Tongue (tissue), 3 donors: ENCODE measurements at places on chromosomes 6 and 20.

DNA sequence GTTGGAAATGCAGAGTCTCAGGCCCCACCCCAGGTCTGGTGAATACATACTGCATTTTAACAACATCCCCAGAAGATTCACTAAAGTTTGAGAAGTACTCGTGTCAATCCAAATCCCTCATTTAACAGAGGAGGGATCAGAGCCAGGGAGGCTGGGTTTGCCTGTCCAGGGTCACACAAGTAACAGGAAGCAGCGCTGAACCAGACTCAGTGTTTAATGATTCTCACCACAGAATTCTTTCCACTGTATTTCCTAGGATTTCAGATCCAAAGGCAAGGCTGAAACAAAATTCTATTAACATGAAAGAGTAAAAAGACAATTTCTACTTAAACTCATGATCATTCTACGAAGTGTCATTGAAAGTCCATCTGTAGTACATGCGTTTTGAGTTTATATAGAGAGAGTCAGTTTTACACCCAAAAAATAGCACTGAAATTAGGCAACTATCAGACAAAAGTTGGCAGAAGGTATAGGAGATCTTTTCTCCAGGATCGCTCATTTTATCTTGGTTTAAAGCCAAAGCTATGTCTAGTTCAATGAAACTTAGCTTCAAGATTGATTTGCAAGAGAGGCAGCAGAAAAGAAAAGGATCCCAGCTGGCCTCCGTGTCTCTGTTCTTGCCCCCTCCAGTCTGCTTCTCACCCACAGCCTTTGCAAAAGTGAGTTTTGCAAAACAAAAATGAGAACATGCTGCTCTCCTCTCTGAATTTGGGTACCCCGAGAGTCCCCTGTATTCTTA lies 6.0 kb upstream of the AGPAT4 start:
- DNase-seq: peak; percentile 33

DNA sequence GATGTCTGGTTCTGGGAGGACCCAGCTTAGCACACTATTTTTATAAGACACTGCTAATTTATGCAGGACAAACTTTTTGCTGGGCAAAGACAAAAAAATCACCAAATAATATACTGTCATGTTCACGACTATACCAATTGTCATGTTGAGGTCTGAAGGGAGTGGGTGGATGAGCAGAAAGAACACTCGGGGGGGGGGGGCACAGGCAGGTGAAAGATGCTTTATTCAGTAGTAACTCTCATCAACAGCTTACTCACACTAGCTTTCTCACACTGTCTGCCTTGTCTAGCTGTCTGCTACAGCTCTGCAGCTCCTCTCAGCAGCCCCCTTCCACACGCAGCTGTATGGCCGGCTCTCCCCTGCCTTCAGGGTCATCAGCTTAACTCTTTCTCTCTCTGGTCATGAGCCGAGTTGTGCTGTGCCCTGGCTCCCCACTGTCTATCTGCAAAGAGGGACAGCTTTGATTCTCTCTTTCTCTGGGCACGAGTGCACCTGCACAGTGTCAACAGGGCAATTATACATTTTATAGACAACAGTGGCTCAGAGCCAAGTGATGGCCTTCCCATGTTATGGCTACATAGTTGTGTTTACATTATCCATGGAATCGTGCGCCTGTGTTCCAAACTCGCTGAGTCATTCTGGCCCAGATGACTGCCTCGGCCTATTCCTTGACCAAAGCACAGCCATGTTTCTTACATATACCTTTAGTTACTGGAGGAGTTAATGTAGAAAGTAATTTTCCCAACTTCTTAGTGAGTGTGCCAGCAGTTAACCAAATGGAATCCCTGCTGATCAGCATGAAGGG lies 187.7 kb upstream of the PRSS16 start:
- DNase-seq: no peak

DNA sequence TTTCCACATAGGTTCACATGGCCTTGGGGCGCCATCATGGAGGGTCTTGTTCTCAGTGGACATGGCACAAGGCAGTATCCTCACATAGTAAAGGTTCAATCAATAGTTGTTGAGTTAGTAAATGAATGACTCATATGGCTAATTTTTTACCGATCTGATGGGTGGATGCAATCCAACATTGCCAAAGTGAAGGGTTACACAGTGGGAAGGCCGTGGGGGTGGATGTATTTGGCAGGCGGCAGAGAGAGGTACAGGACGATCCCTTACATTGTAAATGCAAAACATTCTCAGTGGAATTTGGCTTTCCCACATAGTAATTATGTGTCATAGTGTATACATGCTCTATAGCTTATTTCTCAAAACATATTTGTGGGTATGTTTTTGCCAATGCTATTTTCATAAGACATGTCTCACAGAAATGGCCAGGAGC lies 21.0 kb upstream of the PDE7B start:
- no peak for DNase-seq

DNA sequence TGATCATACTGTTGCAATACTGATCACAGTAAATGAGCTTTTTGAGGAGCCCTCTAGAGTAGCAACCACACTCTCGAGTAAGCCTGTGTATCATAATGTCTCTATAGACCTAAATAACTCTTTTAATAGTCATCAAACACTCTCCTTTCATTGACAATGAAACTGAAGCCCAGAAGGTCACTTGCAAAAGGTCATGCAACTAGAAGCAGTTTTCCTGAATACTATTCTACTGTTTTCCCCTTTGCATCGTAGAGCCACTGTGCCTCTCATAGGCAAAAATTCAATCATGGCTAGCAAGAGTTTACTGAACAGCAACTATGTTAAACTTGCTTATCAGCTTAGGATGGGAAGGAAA lies 105.3 kb downstream of the HIVEP2 start:
- DNase-seq: no peak

DNA sequence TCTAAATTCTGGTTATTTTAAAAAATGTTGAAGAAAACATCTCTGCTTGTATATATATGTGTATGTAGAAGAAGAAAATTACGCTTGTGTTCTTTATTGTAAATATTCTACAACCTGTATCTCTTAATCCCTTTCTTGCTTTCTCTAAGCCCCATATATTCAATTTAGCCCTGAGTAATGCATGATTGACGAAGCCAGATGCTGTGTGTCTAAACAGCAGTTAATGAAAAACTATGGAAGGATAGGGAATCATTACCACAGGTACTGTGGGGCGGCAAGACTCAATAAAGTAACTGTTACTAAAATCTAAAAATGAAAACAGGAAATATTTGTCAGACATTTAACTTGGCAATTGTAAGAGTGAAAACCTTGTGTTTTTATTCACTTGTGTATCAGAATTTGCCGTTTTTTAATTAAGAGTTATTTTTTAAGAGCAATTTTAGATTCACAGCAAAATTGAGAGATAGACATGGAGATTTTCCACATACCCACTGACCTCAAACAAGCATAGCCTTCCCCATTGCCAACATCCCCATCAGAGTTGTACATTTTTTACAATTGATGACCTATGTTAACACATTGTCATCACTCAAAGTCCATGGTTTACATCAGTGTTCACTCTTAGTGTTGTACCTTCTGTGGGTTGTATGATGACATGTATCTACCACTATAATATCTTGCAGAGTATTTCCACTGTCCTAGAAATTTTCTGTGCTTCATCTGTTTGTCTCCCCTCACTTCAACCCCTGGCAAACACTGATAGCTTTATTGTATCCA lies 76.7 kb downstream of the BCKDHB start:
- no peak for DNase-seq

DNA sequence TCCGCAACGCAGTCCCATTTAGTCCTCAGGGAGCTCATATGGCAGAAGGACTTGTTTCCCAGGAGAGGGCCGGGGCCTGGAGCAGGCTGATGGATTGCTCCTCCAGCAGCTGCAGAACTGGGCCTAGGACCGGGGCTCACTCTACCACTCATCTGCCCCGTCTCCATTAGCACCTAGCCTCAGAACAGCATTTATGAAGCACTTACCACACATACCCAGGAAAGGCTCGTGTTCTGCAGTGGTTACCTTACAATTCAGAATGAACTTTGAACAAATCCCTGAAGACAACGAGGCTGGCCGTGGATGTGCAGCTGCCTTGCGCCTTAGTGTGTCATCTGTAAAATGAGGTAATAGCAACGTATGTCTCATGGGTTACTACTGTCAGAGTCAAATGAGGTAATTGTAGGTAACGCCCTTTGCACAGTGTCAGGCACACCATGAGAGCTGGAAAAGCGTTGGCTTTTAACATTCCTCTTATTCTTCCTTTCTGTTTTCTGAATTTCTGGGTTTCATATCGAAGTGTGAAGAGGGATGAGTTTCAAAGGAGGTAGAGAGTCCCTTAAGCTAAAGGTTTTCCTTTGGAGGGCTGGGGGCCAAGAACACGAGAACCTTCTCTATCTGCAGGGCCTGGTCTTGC lies 46.3 kb upstream of the CD93 start:
- DNase-seq: no peak

DNA sequence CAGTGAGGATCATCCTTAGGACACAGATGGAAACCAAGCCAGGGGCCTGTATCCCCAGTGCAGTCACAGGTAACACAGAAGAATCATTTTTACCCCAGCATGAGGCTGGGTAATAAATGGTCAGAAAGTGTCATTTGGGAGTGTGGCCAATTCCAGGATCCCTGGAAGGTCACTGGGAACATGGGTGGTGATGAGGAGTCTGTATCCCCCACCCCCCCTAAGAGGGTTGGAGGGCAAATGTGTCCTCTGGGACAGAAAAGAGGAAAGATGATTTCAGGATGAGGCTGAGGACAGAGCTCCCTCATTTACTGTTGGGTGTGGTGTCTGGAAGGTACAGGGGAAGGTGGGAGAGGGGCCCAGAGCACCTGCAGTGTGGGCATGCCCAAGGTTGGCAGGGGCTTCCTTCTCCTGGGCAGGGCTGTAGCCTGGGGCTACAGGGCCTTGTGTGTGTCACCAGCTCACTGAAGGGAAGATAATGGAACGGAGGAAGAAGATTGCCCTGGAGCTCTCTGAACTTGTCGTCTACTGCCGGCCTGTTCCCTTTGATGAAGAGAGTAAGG lies 34.5 kb downstream of the PLCG1 start:
- DNase-seq: no peak
